Stimulated activated naive CD8-positive, alpha-beta T cell treated with anti-CD3 and anti-CD28 coated beads, Interleukin-15, amount 100 ng/mL, for 72 hours (primary cell): ENCODE measurements at places on chromosomes 4 and X.

GRCh38 chrX:480861-481417 is 94.2 kb upstream of the PPP2R3B start:
- DNase-seq, result peak; percentile 25

DNA sequence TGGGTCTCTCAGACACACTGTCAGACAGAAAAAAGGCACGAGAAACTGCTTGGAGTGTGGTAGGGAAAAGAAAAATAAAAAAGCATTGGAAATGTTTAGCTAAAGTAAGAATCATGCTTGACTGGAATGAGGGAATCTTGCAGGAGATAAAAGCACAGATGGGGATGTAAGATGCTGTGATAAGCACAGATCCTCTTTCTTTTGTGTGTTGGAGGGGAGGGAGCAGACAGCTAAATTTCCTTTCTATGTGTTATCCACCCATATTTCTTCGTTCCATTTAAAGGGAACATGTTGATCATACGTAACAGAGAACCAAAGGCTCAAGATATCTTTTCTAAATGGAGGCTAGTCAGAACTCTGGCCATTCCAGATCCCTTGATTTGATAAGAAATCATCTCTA is 614.0 kb upstream of the LCORL start:
- no peak for DNase-seq

DNA sequence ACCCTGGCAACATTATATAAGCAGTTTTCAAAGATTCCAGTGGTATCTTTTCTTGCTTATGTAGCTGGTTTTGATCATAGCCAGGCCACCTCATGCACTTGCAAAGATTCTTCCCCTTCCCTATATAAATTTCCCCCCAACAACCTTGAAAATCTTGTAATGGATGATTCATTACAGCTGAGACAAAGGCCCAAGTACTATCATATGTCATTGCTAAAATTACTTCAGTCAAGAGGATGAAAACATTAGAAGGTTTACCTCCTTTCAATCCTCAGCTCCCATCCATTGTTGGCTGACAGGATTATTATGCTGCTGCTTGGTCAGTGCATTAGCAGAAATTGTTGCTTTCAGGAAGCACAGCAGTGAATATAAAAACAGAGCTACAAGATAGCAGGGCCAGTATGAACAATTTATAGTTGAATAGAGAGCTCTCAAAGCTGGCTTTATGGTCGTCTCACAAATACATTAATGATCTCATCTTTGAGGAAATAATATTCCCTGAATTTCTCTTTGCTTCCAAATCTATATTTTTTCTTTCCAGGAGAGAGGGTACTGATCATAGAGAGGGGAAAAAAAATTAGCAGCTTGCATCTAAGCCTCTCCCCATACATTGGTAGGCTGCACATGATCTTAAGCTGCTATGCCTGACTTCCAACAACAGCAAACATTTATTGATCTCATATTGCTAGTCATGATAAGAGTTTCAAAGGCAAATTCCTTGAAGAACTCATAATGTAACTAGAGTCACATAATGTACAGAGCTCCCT is 7.7 kb upstream of the ARHGEF38 start:
- DNase-seq, result no peak

- no peak for DNase-seq
Observed at GRCh38 chrX:29941287-29941686, 274.1 kb upstream of the MAGEB2 start.

- DNase-seq, result no peak
Observed at GRCh38 chrX:71095981-71096759, 519 bp downstream of the FOXO4 start.

DNA sequence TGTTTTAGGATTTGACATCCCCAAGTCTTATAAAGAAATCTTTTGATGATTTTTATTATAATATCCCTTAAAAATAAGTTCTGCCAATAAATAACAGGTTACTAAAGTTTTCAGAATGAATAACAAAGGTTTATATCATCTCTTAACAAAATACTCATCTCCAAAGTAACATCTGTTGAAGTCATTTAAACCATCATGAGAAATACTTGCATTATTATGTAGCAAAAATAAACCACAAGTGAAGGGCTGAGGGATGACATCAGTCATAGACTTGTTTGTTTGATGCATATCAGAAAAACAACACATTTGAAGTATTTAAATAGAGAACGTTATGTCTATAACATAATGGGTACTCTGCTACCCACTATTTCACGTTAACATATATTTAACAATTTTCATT is 114.9 kb downstream of the SPOCK3 start:
- DNase-seq, result no peak

GRCh38 chrX:72306851-72307645 is 1.3 kb upstream of the CITED1 start:
- DNase-seq, result no peak

GRCh38 chr4:140681201-140681600 is 75.0 kb downstream of the TBC1D9 start:
- no peak for DNase-seq

DNA sequence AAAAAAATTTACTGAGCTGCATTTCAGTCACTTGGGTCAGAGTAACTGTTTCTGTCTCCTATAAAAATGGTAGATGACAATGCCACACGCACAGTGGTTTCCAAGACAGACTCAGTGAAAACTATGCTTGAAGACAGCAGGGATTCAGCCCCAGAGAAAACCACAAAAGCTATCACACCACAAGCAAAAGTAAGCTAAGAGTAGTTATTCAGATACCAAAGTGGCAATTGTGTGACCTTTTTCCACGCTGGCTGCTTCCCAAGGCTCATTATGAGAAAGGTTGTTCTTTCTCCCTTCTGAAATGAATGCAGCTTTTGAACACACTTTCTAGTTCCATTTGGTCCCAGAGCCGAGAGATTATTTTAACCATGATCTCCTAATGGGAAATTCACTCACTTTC is 46.4 kb upstream of the GPM6B start:
- no peak for DNase-seq

GRCh38 chr4:111639120-111639690 is 506.0 kb upstream of the FAM241A start:
- no peak for DNase-seq

DNA sequence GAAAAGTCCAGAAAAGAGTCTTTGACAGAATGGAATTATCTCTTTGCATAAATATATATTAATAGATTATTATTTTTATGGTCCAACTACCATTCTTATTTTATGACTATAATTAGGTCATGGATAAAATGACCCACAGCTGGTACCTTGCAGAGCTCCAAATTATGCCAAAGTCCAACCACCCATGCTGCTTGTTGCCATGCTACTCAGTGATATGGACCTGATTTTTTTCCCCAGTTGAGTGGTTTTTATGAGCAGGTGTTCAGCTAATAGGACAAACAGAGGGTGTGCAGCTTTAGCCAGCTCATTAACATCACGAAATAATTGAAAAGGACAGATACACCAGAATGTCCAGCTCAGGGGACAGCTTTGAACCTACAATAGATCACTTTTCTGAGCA is 9.7 kb downstream of the HOPX start:
- DNase-seq, result no peak
